ENCODE measurements at places on chromosomes 7 and 10.

DNA sequence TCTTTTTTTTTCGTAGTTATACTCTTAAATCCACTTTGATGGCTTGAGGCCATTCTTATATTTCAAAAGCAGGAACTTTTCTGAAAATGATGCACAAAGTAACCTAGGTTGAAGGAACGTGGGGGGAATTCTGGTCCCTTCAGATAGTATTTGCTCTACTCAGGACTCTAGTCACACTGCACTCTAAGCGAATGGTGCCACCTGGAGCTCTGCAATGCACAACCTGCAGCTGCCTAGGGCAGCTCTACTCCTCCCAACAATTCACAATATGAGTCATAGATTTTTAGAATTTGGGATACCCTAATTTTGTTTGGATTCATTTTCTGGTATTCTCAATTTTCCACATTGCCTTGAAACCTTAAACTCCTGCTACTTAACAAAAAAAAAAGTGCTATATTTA, 17.3 kb downstream of the SYPL1 start:
- DNase-seq: no peak

- no peak for DNase-seq
Observed at GRCh38 chr7:103394566-103394965, 47.1 kb downstream of the PSMC2 start.

- DNase-seq: no peak
Observed at GRCh38 chr10:49237985-49238384, 49.8 kb upstream of the TMEM273 start.

DNA sequence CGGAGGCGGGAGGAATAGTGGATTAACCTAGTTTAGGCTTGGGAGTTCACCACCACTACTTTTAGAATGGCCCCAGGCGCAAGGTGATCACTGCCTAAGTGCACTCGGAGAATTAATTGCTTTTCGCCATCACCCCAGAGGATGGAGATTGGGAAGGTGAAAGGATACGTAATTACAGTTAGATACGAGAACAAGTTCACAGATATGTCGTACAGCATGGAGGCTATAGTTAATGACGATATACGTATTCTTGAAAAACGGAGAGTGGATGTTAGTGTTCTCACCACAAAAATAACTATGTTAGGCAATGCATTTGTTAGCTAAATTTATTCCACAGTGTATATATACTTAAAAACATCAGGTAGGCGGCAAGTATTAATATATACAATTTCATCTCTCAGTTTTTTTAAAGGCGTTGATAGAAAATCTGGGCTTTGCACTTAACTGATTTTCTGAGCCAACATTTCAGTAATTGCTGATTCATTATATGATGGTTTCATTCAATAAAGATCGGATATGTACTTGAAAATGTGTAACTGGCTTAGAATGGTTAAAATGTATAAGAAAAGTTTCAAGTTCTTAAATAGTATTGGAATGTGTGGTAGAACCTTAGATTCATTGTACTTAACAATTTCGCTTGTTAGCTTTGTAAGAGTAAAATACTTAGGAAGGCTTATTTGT, 683 bp downstream of the CDC123 start:
- DNase-seq: no peak

- no peak for DNase-seq
Observed at GRCh38 chr10:43959364-43960134, 310.9 kb upstream of the ZNF32 start.

- no peak for DNase-seq
Observed at GRCh38 chr10:77925410-77925794, 1.2 kb downstream of the DLG5 start.

GRCh38 chr7:134954197-134955082, 31.9 kb upstream of the AGBL3 start:
- no peak for DNase-seq

GRCh38 chr7:157925383-157925875, 588.6 kb downstream of the DNAJB6 start:
- no peak for DNase-seq

GRCh38 chr10:122310311-122311050, 39.4 kb downstream of the BTBD16 start:
- no peak for DNase-seq

- DNase-seq: no peak
Observed at GRCh38 chr7:21971780-21972396, 26.2 kb upstream of the CDCA7L start.

DNA sequence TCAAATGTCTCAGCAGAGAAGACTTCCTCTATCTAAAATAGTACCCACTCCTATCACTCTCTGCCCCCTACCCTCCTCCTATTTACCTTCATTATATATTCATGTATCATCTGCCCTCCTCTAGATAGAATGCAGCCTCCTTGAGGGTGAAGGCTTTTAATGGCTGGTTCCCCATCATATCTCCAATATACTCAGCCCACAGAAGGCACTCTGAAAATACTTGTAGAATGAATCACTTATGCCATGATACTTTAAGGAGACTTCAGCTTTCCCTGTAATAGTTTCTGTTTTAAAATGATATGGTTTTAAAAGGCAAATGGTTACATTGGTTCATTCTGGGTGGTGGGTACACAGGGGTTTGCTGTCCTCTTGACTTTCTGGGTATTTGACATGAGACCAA, 25.3 kb downstream of the GFRA1 start:
- no peak for DNase-seq

- DNase-seq: no peak
Observed at GRCh38 chr7:20932785-20933527, 146.3 kb upstream of the SP8 start.

- DNase-seq: no peak
Observed at GRCh38 chr7:71636329-71636728, 504.4 kb downstream of the GALNT17 start.

- no peak for DNase-seq
Observed at GRCh38 chr10:59073456-59074053, 102.9 kb upstream of the PHYHIPL start.

GRCh38 chr7:93778384-93778783, 112.2 kb downstream of the TFPI2 start:
- no peak for DNase-seq

GRCh38 chr10:99979066-99979685, 30.6 kb downstream of the DNMBP start:
- DNase-seq: no peak

- peak; percentile 50 for DNase-seq
Observed at GRCh38 chr7:30594048-30594539, 584 bp upstream of the GARS1 start.

DNA sequence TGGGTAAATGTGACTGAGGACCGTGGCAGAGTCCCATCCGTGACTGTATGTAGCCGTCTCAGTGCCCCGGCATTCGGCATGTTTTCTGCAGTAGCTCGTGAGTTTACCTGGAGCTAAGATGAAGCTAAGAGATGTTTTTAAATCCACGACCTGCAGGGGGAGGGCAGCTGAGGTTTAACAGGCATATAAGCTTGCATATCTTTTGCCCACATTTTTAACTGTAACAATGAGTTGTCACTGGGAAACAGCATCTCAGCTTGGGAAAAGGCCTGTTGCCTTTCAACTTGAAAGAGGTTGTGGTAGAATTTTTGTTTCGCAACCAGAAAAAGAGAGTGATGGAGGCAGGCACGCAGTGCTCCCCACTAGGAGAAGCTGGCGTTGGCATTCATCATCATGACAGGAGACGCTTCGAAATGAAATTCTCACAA, 77.7 kb downstream of the CELF2 start:
- no peak for DNase-seq

DNA sequence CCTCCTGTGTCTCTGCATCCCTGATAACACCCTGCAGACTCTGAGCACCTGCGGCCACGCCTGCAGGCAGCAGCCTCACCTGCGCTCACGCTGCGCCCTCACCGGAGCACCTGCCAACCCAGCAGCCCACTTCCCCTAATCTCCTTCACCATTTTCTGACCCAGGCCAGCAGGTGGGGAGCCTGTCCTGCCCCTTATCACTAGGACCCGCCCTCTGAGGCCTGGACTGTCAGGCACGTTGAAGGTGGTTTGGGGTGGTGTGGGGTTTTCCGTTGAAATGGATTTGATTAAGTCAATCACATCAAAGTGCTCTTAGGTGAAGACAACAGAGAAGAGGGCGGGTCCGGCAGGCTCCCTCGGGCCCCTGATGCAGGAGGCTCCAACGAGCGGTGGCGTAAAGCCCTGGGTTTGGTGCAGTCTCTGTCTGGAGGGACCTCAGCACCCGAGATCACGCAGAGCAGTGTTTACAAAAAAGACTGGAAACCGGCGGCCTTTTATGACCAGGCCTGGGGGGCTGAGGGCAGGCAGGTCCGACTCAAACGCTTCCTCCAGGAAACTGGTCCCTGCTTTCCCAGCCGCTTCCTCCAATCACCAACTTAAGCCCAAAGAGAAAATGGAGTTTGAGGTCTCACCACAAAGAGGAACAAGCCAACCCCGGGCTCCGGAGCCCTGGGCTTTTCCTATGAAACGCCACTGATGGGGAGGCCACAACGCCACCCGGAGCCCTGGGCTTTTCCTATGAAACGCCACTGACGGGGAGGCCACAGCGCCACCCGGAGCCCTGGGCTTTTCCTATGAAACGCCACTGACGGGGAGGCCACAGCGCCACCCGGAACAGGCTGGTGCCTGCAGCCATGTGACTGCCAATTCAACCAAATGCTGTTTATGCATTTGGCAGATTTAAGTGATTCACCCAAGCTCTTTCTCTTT, 45.5 kb downstream of the DPYSL4 start:
- DNase-seq: peak; percentile 37

DNA sequence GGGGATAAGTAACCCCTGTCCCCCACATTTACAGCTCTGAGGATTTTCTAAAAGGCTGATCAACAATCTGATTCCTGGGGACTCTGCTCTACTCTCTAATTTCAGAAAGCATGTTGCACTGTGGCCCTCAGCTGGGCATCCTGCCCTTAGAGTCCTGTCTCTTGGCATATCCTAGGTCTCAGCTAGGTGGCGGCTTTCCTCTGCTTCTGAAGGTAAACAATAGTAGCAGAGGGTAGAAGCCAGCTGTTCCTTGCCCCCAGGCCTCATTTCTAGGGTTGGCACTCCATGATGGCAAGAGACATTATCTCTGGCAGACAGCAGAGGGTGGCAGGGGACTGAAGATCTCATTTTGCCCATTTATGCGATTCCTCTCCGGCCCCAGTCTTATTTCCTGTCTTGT, 77.0 kb downstream of the ADCYAP1R1 start:
- DNase-seq: no peak

DNA sequence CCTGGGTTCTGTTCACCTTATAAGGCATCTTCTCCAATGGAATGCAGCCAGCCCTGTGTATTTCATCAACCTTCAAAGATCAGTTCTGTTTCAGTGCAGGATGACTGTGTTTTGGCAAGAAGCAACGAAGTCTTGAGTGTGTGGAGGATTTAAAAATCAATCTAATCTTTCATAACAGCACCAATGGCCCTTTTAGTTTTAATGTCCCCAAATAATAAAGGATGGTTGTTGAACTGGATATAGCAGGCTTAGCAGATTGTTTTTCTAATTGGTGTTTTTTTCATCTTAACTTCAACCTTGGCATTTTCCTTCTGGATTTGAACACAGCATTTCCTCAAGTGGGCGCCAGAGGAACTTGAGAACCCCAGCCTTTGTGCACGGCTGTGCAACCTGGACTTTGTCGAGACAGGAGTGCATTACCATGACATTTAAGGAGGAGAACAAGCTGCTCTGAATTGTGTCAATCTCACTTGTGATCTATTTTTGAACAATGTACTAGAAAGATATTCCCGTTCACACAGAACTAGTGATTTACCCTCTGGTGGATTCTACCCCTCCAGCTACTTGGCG, 313.3 kb upstream of the AKR1E2 start:
- no peak for DNase-seq

- no peak for DNase-seq
Observed at GRCh38 chr7:132742189-132742612, 165.9 kb upstream of the PLXNA4 start.

GRCh38 chr7:156626220-156626895, 14.2 kb upstream of the RNF32 start:
- DNase-seq: no peak

DNA sequence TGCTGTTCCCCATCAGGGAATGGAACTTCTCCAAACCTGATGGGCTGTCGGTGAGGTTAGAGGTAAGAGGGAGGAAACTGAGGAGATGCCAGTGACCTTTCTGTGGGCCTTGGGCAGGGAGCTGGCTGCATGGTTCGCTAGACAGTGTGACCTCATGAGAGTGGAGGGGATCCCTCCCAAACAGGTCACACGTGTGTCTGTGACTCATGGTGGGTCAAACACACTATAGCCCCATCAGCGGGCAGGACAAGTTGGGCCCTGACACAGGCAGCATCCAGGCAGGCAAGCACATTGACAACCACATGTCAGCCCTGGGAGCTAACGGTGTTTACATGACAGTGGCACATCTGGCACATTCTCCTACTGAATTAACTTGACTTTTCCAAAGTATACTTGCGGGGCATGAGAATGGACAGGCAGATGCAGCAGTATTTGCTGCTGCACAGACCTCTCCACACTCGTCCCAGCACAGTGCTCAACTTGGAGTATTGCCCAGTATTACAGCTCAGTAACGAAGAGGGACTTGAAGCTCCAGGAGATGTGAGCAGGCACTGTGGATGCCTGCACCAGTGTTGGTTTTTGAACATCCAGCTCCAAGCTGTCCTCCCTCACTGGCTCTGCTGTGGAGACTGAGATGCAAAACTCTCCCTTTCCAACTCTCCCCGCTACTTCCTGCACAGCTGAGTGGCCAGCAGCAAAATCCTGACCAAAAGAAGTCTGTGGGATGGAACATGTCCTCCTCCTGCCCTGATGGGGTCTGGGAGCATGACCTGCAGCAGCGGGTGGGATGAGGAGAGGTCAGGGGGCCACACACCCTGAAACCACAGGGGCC, 199.6 kb downstream of the WDR37 start:
- DNase-seq: no peak

Data from activated B cell treated with CpG ODN at 0.5 μM for 24 hours (primary cell).